ENCODE measurements at places on chromosomes 1 and 21.

- DNase-seq, result peak; percentile 78
These were observed 2.8 kb upstream of the ECE1 start for GRCh38 chr1:21292984-21293536.

DNA sequence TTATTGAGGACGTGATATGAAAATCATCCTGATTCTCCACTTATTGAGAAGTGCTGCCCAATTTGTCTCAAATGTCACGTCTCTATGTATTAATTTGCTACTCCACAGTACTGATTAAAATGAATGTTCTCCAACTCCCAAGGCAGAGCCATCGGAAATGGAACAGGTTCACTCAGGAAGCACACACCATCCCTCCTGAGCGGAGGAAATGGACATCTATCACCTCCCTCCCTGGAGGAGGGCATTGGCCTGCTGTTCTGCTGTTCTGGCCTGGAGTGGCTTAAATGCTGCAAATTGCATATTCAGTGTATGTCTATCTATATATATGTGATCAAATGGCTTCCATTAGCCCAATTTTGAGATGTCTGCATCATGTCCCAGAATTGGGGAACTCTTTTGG lies 140.5 kb downstream of the CSMD2 start:
- no peak for DNase-seq

- peak; percentile 17 for DNase-seq
These were observed 38.6 kb downstream of the ABL2 start for GRCh38 chr1:179190861-179191260.

GRCh38 chr1:90459570-90459969 lies 257.5 kb downstream of the BARHL2 start:
- no peak for DNase-seq

- no peak for DNase-seq
These were observed 882.0 kb downstream of the LTN1 start for GRCh38 chr21:28110716-28111115.

GRCh38 chr1:93701629-93702028 lies 20.0 kb upstream of the BCAR3 start:
- DNase-seq, result peak; percentile 32

- peak; percentile 4 for DNase-seq
These were observed 1577.0 kb downstream of the NCAM2 start for GRCh38 chr21:22575165-22575584.

GRCh38 chr1:43822040-43822690 lies 111.4 kb upstream of the ARTN start:
- DNase-seq, result no peak

DNA sequence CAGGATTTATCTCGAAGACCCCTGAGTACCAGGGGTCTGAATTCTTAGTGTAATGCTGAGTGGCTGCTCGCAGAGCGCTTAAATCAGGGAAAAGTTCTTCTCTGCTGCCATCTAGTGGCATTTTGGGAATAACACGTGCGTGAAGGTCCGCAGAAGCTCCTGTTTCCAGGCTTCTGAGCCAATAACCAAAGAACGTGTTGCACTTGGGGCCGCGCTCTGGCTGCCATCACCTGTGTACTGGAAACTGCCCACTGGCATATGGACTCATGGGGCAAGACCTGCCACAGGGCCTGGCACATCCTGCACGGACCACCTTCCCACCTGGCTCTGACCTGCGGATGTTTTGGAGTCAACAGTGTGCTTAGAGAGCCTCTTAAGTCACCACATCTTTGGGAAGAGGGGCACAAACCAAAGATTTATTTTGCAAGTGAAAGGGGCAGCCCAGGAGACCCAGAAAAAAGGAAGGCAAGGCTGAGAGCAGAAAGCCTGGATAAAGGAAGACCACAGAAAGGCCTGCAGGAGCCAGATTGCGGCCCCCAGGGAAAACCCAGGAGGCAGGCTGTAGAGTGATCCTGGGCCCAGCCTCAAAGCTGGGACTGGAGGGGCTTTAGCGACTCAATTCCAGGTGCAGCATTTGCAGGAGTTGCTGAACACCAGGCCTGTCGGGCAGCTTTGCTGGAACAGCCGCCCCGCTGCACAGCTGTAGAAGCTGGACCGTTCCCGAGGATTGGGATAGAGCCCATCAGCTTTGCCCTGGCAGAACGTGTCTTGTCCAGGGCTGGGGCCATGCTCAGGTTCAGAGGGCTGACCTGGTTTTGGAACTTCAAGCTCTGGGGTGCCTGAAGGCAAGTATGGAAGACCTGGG lies 13.0 kb downstream of the CHIT1 start:
- peak; percentile 69 for DNase-seq

DNA sequence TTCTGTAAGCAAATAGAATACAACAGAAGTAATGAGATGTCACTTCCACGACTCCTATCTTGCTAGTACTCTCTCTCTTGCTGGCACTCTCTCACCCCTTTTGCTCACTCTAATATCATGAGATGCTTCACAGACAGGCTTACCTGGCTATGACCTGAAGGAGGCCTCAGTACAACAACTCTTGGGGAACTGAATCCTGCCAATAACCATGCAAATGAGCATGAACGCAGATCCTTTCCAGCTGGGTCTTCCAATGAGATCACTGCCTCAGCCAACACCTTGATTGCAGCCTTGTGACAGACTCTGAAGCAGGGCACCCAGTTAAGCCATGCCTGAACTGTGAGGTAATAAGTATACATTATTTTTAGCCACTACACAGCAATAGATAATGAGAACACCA lies 53.1 kb upstream of the ADAR start:
- DNase-seq, result no peak

GRCh38 chr1:20423169-20423795 lies 62.7 kb downstream of the CAMK2N1 start:
- no peak for DNase-seq

DNA sequence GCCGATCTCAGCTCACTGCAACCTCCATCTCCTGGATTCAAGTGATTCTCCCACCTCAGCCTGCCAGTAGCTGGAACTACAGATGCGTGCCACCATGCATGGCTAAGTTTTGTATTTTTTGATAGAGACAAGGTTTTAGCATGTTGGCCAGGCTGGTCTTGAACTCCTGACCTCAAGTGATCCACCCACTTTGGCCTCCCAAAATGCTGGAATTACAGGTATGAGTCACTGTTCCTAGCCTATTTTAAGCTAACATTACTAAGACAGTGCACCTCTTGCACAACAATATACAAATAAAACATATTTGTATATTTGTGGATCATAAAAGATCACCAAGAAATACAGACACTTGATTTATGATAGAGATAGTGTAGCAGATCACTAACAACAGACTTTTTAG lies 139.1 kb downstream of the DUSP10 start:
- DNase-seq, result no peak

DNA sequence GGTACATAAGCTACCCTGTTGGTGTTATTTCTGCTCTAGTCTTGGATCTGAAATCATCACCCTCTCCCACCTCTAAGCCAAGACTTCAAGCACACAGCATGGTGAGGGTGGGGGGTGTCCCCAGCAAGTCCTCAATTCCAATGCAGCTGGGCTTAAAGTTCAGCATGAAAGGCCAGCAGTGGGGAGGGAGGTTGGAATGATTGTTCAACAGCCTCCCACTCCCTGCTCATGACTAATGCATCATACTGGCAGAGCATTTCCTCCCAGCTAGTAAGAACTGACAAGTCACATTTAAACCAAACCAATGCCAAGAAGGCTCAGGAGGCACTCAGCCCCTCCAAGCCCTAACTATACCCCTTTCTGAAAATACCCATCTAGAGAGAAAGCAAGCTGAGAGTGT lies 50.1 kb downstream of the TIAM1 start:
- peak; percentile 44 for DNase-seq

- DNase-seq, result no peak
These were observed 364.5 kb downstream of the KCNH1 start for GRCh38 chr1:210769473-210769872.

GRCh38 chr21:46406001-46406400 lies 52.7 kb upstream of the DIP2A start:
- DNase-seq, result no peak

- DNase-seq, result no peak
These were observed 499 bp upstream of the PLEKHG5 start for GRCh38 chr1:6491966-6492365.
